ENCODE measurements at places on chromosomes 2 and 18.

DNA sequence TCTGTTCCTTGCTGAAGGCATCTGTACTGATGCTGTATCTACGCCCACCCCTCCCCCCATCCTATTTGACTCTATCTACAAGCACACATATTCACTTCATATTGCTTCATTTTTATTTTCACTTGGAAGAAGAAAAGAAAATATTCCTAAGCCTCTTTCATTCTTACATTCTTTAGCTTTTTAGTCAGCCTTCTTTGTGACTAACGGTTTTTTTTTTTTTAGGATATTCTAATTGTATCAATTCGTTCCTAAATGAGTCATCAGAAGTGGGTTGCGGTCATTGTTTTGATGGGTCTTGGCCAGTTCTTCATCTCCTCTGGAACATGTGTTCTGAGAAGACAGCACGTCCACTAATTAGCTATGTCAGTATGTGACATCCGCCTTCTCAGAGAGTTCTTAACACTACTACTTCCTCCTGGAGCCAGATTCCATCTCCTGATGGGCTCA lies 88.7 kb downstream of the MYO1B start:
- no peaks in the 10 kb centered on the region for H3K36me3 ChIP-seq
- H3K4me3 ChIP-seq, result no peak overlapping the region
- H3K27ac ChIP-seq, result no peak overlapping the region

DNA sequence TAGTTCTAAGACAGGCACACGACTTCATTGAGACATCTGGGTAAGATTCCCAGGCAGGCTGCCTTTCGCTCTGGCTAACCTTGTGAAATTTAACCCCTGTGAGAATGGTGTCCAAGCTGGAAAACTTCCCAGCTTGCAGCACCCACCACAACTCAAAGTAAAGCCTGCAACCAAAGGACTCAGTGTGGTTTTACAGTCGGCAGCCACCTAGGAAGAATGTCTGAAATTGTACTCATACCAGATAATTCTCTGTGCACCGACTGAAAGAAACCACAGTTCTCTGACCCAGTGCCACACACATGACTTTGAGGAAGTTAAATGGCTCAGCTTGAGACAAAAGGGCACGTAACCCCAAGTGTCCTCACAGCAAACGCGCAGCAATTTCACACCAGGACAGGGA lies 125.7 kb downstream of the RBMS1 start:
- no peak overlapping the region for H3K4me3 ChIP-seq
- no peak overlapping the region for H3K27ac ChIP-seq
- no peak for DNase-seq
- H3K27me3 ChIP-seq, result no peaks in the 10 kb centered on the region
- peaks cover 41% of the 10 kb centered on the region for H3K36me3 ChIP-seq
- H3K4me1 ChIP-seq, result peaks cover 48% of the 10 kb centered on the region

DNA sequence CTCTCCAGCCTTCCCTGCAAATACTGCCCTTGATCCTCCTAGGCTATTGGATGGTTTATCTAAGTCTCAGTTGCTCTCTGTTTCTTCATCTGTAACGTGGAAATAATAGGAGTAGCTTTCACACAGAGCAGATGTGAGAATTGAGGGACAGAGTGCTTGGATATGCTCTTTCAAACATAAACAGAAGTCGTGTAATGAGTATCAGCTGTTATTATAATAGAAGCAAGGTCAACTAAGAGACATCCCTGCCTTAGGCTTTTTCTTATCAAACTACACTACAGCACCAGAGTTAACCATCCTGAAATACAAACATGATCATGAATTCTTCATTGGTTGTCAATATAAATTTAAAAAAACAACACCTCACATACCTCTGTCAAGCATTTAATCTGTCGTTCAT lies 138.2 kb downstream of the DOK6 start:
- no peak for DNase-seq
- no peaks in the 10 kb centered on the region for H3K36me3 ChIP-seq
- no peaks in the 10 kb centered on the region for H3K4me1 ChIP-seq
- H3K4me3 ChIP-seq, result no peak overlapping the region
- no peaks in the 10 kb centered on the region for H3K27me3 ChIP-seq

- no peaks in the 10 kb centered on the region for H3K27me3 ChIP-seq
- no peak overlapping the region for H3K4me3 ChIP-seq
- H3K36me3 ChIP-seq, result peaks cover 15% of the 10 kb centered on the region
- peaks cover 20% of the 10 kb centered on the region for H3K4me1 ChIP-seq
- peak; percentile 16 for DNase-seq
Observed at GRCh38 chr2:241126771-241127202, 22.5 kb downstream of the PASK start.

- no peak overlapping the region for H3K27ac ChIP-seq
- DNase-seq, result peak; percentile 43
- H3K27me3 ChIP-seq, result peaks cover 26% of the 10 kb centered on the region
- H3K36me3 ChIP-seq, result peaks cover 2% of the 10 kb centered on the region
Observed at GRCh38 chr2:43024515-43025011, 201.8 kb downstream of the ZFP36L2 start.

DNA sequence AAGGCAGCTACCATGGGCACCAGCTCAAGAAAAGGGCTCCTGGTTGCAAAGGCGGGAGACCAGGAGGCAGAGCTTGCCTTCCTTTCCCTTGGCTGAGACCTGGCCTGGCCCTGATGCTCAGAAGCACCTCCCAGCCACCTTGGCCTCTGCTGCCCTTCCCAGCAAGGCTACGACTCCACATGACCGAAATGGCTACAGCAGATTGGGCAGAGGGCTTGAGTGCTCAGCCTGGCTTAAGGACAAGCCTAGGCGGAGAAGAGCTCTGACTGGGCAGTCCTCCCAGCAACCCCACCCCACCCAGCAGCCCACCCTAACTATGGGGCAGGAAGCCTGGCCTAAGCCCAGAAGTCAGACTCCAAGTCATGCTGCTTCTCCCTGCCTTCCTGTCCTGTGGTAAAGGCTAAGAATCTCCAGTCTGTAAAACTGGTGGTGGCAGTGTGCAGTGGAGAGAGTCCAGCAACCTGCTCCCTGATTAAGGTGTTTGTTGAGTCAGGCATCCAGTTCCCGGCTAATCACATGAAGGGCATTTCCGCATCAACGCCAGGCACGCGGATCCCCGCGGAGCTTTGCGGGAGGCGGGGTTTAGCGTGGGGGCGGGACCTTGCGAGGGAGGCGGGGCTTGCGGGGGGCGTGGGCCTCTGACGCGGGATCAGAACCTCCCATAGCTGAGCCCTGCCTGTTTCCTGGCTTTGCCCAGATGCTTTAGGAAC lies 256.0 kb downstream of the BCL11A start:
- no peaks in the 10 kb centered on the region for H3K4me1 ChIP-seq
- H3K4me3 ChIP-seq, result no peak overlapping the region
- no peak for DNase-seq
- H3K36me3 ChIP-seq, result no peaks in the 10 kb centered on the region
- no peak overlapping the region for H3K27ac ChIP-seq
- H3K27me3 ChIP-seq, result peaks cover 13% of the 10 kb centered on the region

DNA sequence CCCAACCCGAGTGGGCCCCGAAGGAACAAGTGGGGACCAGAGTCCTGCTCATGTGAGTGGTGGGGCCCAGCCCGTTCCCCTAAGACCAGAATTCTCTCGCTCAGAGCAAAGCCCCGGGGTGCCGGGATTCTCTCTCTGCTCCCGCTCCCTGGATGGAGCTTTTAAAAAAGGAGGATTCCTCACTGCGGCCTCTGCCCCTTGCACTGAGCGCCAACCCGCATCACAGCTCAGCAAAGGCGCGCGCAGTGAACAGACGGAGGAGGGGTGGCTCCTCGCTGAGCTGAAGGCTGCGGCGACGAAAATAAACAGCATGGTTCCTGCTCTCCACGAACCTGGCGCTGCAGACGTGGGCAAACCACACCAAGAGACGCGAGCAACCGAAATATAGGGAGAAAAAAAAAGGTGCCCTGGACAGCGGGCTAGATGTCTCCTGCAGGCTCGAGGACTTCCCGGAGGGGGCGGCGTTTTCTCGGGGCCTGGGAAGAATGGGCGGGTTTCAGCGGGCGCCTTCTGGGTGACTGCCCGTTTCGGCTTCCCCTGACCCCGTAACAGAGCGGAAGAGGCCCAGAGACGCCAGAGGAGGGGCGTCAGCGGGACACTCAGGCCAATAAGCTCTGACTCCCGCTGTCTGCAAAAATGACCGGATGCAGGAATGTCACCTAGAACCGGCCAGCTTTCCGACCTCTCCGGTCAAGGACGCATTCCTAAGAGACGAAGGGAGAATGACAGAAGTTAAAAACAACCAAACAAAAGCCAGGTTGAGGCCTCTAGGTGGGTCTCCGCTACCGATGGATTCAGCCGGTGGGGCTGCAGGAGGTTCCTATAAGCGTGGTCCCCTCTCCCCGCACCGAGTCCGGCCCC lies 819 bp upstream of the KLF11 start:
- H3K27me3 ChIP-seq, result peaks cover 79% of the 10 kb centered on the region
- H3K4me1 ChIP-seq, result peaks cover 34% of the 10 kb centered on the region
- peak overlapping the region; percentile 82 for H3K27ac ChIP-seq

- no peak overlapping the region for H3K27ac ChIP-seq
Observed at GRCh38 chr2:128416806-128417205, 98.1 kb upstream of the HS6ST1 start.

DNA sequence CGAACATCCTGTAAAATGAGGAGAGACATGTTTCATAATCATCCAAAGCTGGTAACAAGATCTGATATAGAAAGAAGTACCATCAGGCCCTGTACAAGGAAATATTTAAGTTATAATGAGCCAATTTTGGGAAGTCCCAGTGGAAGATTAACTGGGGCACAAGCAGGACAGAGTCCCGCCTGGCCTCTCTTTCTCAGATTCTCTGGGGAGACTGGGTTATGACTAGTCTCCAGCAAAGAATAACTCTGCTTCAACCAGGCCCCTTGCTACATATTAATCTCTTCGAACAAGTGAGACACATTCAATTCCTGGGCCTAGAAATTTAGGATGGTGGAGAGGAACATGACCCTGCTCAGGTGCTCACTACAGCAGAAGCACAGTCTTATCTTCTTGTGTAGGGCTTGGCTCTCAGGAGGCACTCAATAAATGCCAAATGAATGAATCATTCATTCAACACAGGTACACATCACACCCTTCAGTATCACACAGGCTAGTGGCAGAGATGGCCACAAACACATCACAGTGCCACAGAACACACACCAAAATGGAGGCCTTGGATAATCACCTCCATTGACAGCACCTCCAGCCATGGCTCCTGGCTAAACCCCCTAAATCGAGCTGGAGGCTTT lies 46.4 kb upstream of the RNF152 start:
- peaks cover 4% of the 10 kb centered on the region for H3K36me3 ChIP-seq
- no peak for DNase-seq
- H3K27ac ChIP-seq, result no peak overlapping the region
- H3K4me1 ChIP-seq, result peaks cover 16% of the 10 kb centered on the region
- no peak overlapping the region for H3K4me3 ChIP-seq
- H3K27me3 ChIP-seq, result peaks cover 4% of the 10 kb centered on the region

- H3K4me3 ChIP-seq, result no peak overlapping the region
- DNase-seq, result no peak
- H3K4me1 ChIP-seq, result no peaks in the 10 kb centered on the region
- H3K27ac ChIP-seq, result no peak overlapping the region
- H3K27me3 ChIP-seq, result no peaks in the 10 kb centered on the region
Observed at GRCh38 chr18:6624271-6624660, 105.2 kb upstream of the ARHGAP28 start.

GRCh38 chr2:70469435-70469834 lies 84.2 kb downstream of the TGFA start:
- H3K4me3 ChIP-seq, result no peak overlapping the region
- H3K27ac ChIP-seq, result no peak overlapping the region
- no peaks in the 10 kb centered on the region for H3K36me3 ChIP-seq
- peaks cover 12% of the 10 kb centered on the region for H3K27me3 ChIP-seq
- peaks cover 30% of the 10 kb centered on the region for H3K4me1 ChIP-seq

DNA sequence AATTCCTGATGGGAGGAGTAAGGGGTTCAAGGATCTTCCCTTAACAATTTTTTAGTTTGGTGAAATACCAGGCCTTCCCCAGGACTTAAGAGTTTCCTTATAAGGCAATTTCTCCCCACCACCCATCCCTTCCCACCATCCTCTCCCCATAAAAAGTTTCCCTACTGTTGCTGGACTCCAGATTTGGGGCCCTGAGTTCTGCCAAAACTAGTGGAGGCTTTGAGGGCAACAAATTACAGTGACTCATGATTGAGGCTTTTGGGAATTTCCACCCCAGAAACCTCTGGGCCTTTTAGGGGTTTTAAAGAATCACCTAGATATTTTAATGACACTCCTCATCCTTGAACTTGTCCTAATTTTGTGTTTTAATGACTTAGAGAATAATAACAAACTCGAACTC lies 14.3 kb upstream of the EN1 start:
- H3K4me3 ChIP-seq, result no peak overlapping the region
- peaks cover 69% of the 10 kb centered on the region for H3K27me3 ChIP-seq
- no peak overlapping the region for H3K27ac ChIP-seq
- no peaks in the 10 kb centered on the region for H3K4me1 ChIP-seq
- H3K36me3 ChIP-seq, result peaks cover 2% of the 10 kb centered on the region

- H3K27ac ChIP-seq, result no peak overlapping the region
- H3K4me3 ChIP-seq, result no peak overlapping the region
- H3K4me1 ChIP-seq, result peaks cover 42% of the 10 kb centered on the region
- H3K36me3 ChIP-seq, result peaks cover 14% of the 10 kb centered on the region
- DNase-seq, result no peak
Observed at GRCh38 chr2:232236200-232236599, 142.4 kb upstream of the ALPP start.

- no peaks in the 10 kb centered on the region for H3K27me3 ChIP-seq
- H3K4me1 ChIP-seq, result no peaks in the 10 kb centered on the region
- H3K27ac ChIP-seq, result no peak overlapping the region
Observed at GRCh38 chr2:128465246-128466170, 146.8 kb upstream of the HS6ST1 start.

GRCh38 chr2:75606761-75607399 lies 39.7 kb upstream of the MRPL19 start:
- H3K4me3 ChIP-seq, result no peak overlapping the region
- H3K27me3 ChIP-seq, result peaks cover 59% of the 10 kb centered on the region
- H3K36me3 ChIP-seq, result no peaks in the 10 kb centered on the region
- H3K27ac ChIP-seq, result no peak overlapping the region
- H3K4me1 ChIP-seq, result no peaks in the 10 kb centered on the region

- H3K4me3 ChIP-seq, result no peak overlapping the region
- no peak for DNase-seq
- no peak overlapping the region for H3K27ac ChIP-seq
- H3K36me3 ChIP-seq, result no peaks in the 10 kb centered on the region
- peaks cover 69% of the 10 kb centered on the region for H3K27me3 ChIP-seq
Observed at GRCh38 chr2:9208875-9209274, 2.3 kb downstream of the ASAP2 start.

DNA sequence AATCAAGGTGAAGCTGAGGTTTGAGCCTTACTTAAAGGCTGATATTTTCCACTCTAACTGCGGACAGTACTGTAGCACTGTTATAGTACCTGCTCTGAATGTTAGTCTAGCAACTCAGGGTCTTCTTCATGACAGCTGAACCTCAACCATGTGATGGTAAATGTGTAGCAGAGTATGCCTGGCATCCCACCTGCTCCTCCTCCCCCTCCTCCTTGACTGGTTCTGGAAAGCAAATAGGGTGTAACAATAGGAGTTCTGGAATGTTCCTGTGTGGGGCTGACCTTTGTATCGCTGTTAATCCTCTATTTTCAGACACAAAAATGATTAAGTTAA lies 447 bp upstream of the CCL20 start:
- no peak overlapping the region for H3K27ac ChIP-seq
- DNase-seq, result no peak
- no peaks in the 10 kb centered on the region for H3K27me3 ChIP-seq
- no peak overlapping the region for H3K4me3 ChIP-seq
